ENCODE measurements at places on chromosomes 16 and 17. TPM values are rescaled to one million over a fixed set of nuclear protein-coding genes. Genes with fewer than 3 reads are reported as not detected.

Gene NPW
- not detected for total RNA-seq

DNA sequence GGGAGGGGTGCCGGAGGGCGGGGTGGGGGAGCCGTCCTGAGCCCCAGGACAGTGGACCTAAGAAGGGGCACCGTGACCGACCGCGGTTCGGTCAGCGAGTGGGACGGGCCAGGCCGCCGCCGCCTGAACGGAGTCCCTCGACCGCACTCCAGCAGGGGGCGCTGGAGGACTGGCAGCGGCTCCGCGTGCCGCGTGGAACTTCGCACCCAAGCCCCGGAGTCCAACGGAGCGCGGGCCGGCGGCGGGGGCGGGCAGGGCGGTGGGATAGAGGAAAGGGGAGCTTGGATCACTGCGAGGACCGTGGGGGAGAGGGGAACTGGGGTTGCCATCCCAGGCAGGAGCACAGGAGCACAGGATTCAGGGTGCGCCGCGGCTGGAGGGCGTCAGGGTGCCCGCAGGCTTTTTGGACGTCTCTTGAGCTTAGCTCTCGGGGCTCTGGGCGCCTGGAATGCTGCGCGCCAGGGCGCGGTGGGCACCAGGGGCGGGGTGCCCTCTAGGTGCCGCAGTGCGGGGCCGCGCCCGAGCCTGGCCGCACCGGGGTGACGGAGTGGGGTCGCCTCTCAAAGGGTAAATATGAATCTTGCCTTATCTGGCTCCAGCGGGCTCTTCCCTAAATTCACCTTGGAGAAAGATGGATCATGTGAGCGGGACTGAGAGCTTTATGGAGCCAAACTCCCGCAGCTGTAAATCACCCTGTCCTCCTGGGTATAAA, 379 bp upstream of the OTOP2 start:
- DNase-seq = peak; percentile 90
- H3K27ac ChIP-seq = no peak overlapping the region
- H3K4me3 ChIP-seq = peak overlapping the region; percentile 38
- H3K36me3 ChIP-seq = no peaks in the 10 kb centered on the region
- H3K27me3 ChIP-seq = peaks cover 83% of the 10 kb centered on the region

DNA sequence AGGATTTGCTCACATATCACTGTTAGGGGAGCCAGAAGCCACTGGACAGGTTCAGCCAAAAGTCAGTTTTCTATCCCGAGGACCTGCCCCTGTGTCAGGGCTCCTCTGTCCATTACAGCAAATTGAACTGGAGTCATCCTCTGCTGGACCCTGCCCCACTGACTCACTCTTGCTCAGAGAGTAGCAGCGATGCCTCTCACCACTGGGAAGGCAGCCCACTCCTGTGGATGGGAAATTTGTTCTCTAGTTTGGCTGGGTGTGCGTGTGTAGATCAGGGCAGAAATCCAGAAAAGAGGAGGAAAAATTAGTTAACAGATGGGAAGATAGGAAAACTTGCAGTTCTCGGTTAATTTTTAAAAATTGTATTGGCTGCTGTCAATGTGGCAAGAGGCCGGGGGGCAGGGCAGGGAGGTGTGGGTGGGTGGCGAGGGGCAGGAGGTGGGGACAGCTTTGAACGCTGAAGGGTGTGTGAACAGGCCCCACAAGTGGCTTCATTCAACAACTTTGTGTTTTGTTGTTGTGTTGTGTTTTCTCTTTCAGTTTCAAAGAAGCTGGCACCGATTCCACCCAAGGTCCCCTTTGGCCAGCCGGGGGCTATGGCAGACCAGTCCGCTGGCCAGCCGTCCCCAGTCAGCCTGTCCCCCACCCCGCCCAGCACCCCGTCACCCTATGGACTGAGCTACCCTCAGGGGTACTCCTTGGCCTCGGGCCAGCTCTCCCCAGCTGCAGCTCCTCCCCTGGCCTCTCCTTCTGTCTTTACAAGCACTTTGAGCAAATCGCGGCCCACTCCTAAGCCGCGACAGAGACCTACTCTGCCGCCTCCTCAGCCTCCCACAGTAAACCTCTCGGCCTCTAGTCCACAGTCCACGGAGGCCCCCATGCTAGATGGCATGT, 33.6 kb downstream of the ELAC2 start:
- H3K27ac ChIP-seq = no peak overlapping the region
- DNase-seq = no peak
- no peaks in the 10 kb centered on the region for H3K36me3 ChIP-seq
- no peaks in the 10 kb centered on the region for H3K27me3 ChIP-seq
- H3K4me1 ChIP-seq = no peaks in the 10 kb centered on the region

GRCh38 chr16:35908942-35909341, 2449.5 kb downstream of the TP53TG3F start:
- H3K27me3 ChIP-seq = no peaks in the 10 kb centered on the region
- no peaks in the 10 kb centered on the region for H3K36me3 ChIP-seq
- no peaks in the 10 kb centered on the region for H3K4me1 ChIP-seq

Gene HEATR9
- total RNA-seq = 0.17 TPM

GRCh38 chr17:18261146-18261515, 669 bp downstream of the MIEF2 start:
- peaks cover 39% of the 10 kb centered on the region for H3K36me3 ChIP-seq
- no peaks in the 10 kb centered on the region for H3K27me3 ChIP-seq
- H3K27ac ChIP-seq = peak overlapping the region; percentile 93

Gene KATNIP
- 23.8 TPM for total RNA-seq

DNA sequence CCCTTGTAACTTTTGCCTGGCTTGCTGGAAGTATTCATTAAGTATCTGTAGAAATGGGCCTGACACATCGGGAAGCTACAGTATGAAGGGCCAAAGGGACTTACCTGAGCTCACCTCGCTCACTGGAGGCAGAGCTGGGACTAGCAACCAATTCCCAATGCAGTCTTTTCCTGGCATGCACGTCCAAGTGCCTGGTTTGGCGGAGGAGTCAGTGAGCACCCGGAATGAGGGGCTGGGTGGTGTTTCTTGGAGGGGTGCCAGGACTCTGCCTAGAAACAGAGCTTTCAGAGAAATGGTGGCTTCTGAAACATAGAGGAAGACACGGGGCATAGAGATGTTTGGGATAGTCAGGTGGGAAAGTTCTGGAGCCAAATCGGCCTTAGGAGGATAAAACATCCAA, 18.4 kb upstream of the GPRC5C start:
- no peak overlapping the region for H3K27ac ChIP-seq
- no peak for DNase-seq
- H3K36me3 ChIP-seq = no peaks in the 10 kb centered on the region
- no peaks in the 10 kb centered on the region for H3K27me3 ChIP-seq
- H3K4me3 ChIP-seq = no peak overlapping the region

- no peaks in the 10 kb centered on the region for H3K36me3 ChIP-seq
- H3K27me3 ChIP-seq = peaks cover 16% of the 10 kb centered on the region
- H3K4me1 ChIP-seq = peaks cover 4% of the 10 kb centered on the region
- H3K27ac ChIP-seq = no peak overlapping the region
Observed at GRCh38 chr17:57045868-57046704, 39.0 kb upstream of the AKAP1 start.

Gene VPS25
- 42.3 TPM for total RNA-seq

GRCh38 chr17:66952681-66953629, 11.6 kb upstream of the CACNG4 start:
- DNase-seq = no peak
- H3K4me3 ChIP-seq = no peak overlapping the region
- H3K4me1 ChIP-seq = no peaks in the 10 kb centered on the region
- H3K27ac ChIP-seq = peak overlapping the region; percentile 70
- H3K36me3 ChIP-seq = no peaks in the 10 kb centered on the region

Gene TEX19
- not detected for total RNA-seq

Gene CARD14
- 1.1 TPM for total RNA-seq

DNA sequence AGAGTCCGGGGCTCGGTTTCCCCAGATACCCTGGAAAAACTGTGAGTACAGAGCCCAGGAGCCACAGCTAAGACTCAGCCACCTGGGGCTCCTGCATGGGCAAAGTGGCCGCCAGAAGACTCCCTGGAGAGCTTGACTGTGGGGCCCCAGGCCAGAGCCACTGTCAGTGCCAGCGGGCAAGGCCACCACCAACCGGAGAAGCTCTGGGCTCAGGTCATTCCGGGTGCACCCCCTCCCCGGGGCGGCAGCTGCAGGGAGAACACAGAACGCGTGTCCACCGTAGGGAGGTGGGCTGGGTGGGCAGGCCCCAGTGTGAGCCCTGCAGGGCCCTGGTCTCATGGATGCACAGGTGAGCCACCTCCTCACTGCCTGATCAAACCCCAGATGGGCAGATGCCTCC, 22.3 kb upstream of the RBFOX3 start:
- H3K4me1 ChIP-seq = no peaks in the 10 kb centered on the region
- no peaks in the 10 kb centered on the region for H3K36me3 ChIP-seq
- peaks cover 24% of the 10 kb centered on the region for H3K27me3 ChIP-seq
- no peak overlapping the region for H3K27ac ChIP-seq
- DNase-seq = peak; percentile 48
- no peak overlapping the region for H3K4me3 ChIP-seq

Gene EPX
- total RNA-seq = not detected

Gene LGALS9
- 185 TPM for total RNA-seq

GRCh38 chr17:50521514-50521913, 11.0 kb upstream of the EPN3 start:
- no peak overlapping the region for H3K27ac ChIP-seq
- no peaks in the 10 kb centered on the region for H3K27me3 ChIP-seq
- DNase-seq = no peak
- no peaks in the 10 kb centered on the region for H3K4me1 ChIP-seq
- H3K36me3 ChIP-seq = no peaks in the 10 kb centered on the region

- H3K4me1 ChIP-seq = no peaks in the 10 kb centered on the region
- no peak for DNase-seq
- no peak overlapping the region for H3K27ac ChIP-seq
Observed at GRCh38 chr16:16042076-16042475, 92.7 kb downstream of the ABCC1 start.

GRCh38 chr17:59620518-59621259, 994 bp downstream of the CLTC start:
- peaks cover 51% of the 10 kb centered on the region for H3K4me1 ChIP-seq
- peak overlapping the region; percentile 86 for H3K4me3 ChIP-seq
- H3K27ac ChIP-seq = peak overlapping the region; percentile 96
- DNase-seq = peak; percentile 68
- H3K27me3 ChIP-seq = no peaks in the 10 kb centered on the region
- H3K36me3 ChIP-seq = no peaks in the 10 kb centered on the region

Gene TLCD3A
- 11.9 TPM for total RNA-seq

- H3K36me3 ChIP-seq = no peaks in the 10 kb centered on the region
- H3K27ac ChIP-seq = no peak overlapping the region
- DNase-seq = no peak
- H3K4me1 ChIP-seq = no peaks in the 10 kb centered on the region
Observed at GRCh38 chr16:30018731-30019158, 4.3 kb upstream of the C16orf92 start.

Gene STH
- total RNA-seq = not detected

Gene TBC1D28
- not detected for total RNA-seq

DNA sequence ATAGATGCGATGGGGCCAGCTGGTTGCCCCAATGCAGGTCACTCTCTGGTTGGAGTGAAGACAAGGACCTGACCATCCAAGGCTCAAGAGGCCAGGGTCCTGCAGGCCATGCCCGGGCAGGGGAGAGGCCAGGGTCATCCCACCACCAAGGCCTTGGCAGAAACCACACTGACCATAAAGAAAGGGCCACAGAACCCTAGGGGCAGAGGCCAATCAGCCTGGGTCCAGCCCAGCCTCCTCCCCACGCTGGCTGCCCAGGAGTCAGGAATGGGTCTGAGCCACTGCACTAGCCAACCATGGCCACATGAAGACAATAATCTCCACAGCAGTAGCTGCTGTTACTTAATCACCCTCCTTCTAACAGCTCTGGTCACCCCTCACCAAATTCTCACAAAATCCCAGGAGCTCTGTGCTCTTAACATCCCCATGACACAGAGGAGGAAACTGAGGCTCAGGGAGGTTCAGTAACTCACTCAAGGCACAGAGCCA, 10.2 kb upstream of the BCAR1 start:
- peaks cover 68% of the 10 kb centered on the region for H3K4me1 ChIP-seq
- H3K4me3 ChIP-seq = no peak overlapping the region
- H3K27me3 ChIP-seq = peaks cover 4% of the 10 kb centered on the region
- DNase-seq = no peak
- H3K36me3 ChIP-seq = no peaks in the 10 kb centered on the region

DNA sequence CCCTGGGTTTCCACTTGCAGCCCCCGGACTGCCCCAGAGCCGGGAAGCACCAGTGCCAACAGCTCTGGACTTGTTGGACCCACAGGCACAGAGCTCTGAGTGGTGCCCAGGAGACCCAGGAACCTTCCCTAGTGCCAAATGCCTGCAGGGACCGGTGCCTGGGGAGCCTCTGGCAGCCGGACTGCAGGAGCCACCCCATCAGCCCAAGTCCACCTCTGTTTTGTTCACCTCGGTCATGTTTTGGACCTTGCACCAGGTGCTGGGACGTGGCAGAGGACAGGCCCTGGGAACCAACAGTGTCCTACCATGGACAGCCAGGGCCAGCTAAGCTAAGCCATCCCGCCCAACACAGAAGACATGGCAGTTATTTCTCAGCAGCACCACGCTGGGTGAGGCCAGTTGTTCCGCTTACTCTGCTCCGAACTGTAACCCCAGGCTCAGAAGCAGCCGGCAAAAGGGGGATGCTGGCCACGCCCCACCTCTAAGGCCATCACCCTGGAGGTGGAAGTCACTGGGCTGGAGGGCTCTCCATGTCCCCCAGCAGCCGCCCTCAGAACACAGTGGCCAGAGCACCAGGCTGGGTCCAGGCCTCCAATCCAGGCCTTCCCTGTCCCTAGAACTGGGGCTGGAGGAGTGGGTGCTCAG, 79.8 kb downstream of the AMFR start:
- H3K36me3 ChIP-seq = no peaks in the 10 kb centered on the region
- no peak for DNase-seq
- H3K4me1 ChIP-seq = no peaks in the 10 kb centered on the region
- H3K4me3 ChIP-seq = no peak overlapping the region
- H3K27me3 ChIP-seq = no peaks in the 10 kb centered on the region
- no peak overlapping the region for H3K27ac ChIP-seq

DNA sequence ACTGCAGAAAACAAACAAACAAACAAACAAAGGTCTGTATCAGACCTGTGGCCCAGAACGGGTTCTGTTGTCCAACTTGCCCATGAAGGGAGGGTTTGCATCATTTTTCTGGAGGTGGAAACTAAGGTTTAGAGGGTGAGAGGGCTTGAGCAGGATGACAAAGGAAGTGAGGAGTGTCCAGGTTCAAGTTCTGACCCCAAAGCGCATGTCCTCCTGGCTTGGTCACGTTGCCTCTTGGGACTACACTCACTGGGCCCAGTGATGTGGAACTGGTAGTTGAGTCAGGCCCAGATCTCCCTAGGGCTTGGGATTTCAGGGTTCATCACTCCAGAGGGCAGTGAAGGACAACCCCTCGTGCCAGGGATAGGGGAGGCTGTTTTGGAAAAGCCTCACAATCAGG, 1.8 kb downstream of the SREBF1 start:
- no peak for DNase-seq
- peak overlapping the region; percentile 100 for H3K27ac ChIP-seq
- H3K36me3 ChIP-seq = no peaks in the 10 kb centered on the region

DNA sequence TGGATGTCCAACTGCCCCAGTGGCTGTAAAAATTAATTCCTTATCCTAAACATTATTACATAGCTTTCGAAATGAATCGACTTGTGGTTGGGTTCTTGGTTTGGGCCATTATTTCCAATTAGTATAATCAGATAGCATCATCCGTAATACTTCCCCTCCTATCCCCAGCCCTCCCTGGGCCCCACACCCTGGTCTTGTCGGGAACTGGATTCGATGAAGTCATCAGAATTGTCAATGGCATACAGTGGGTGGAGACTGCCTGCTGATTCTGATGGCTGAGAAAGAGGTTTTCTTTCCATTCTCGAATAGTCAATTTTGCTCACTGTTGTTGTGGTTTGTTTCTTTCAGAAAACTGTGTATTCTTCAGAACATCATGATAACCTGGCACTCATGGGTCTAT, 395.1 kb downstream of the SEC14L1 start:
- H3K27me3 ChIP-seq = no peaks in the 10 kb centered on the region
- no peak overlapping the region for H3K27ac ChIP-seq
- no peaks in the 10 kb centered on the region for H3K4me1 ChIP-seq

Gene UTS2R
- total RNA-seq = not detected
